ENCODE measurements at places on chromosomes 16 and 17. TPM values are rescaled to one million over a fixed set of nuclear protein-coding genes. Genes with fewer than 3 reads are reported as not detected.

DNA sequence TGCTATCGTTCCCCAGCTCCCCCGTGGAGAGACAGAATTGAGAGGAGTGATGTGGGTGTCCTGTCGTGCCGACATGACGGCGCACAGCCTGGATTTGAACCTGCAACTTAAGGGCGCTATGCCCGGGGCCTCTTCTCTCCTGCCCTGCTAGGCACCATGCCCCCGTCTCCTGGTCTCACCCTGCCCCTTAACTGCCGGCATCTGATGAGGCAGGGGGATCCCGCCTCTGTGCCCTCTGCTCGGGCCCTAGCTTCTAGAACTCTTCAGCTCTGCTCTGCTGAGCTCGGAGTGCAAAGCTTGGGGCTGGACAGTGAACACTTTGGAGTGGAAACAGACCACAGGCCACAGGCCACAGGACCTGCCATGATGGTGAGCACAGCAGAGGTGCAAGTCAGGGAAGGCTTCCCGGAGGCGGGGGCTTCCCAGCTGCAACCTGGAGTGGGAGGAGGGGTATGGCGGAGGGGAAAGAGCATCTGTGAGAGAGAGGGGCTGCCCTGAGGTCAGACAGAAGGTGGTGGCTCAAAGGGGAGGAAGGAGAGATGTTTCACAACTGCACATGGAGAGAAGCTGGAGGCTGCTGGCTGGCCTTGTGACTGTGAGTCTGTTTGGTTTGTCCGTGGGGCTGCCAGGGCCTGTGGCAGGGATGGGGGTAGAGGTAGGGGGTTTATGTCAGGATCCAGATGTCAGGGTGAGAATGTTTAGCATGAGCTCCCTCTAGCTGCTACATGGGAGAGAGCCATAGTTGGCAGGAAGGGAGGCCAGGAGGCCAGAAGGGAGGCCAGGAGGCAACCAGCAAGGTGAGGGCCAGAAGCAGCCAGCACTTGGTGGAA is 107.8 kb downstream of the CRLF3 start:
- peak; percentile 14 for DNase-seq

DNA sequence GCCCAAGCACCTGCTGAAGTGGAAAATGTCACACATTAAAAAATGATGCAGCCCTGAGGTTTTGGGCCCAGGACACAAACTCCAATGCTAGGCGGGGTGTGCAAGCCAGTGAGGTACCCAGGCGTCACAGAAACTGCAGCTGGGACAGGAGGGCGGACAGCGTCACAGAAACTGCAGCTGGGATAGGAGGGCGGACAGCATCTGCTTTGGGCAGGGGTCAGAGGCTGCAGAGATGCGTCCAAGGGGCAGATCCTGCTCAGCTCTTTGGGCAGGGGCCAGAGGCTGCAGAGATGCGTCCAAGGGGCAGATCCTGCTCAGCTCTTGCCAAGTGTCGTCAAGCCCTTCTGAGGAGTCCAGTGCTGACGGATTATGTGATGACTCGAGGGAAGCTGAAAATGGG is 43.9 kb upstream of the RCVRN start:
- DNase-seq: no peak

- DNase-seq: peak; percentile 59
Observed at GRCh38 chr17:8004899-8005298, 2.5 kb downstream of the GUCY2D start.

DNA sequence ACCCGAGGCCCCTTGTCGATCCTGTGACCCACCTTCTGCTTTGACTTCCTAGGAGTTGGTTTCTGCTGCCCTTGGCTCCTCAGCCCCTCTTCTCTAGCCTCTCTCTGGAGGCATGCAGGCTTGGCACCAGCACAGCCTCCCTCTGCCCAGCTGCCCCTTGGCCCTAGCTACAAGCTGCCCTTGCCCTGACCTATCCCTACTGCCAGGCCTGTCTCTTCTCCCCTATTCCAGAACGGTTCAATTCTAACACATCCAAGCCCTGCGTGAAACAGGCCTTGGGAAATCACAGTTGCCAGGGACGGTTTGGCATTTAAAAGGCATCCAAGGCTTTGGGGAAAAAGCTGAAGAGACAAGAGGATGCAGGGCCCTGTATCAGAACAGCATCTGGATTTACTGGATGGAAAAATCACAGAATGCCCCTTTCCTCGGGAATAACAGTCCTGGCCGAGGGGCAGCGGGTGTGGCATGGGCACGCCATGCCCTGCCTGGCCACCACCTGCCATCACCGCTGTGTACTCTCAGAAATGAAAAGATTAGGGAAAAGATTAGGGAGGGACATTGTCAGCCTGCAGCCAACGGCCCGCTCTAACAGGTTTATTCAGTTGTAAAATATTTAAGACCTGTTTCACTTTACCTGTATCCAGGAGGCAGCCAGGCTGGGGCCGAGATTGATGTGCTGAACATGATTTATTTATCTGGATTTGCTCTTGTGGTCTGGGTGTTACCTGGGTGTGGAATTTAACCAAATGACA is 15.8 kb downstream of the RAI1 start:
- DNase-seq: no peak

- DNase-seq: no peak
Observed at GRCh38 chr16:65684230-65684629, 562.4 kb upstream of the CDH11 start.

DNA sequence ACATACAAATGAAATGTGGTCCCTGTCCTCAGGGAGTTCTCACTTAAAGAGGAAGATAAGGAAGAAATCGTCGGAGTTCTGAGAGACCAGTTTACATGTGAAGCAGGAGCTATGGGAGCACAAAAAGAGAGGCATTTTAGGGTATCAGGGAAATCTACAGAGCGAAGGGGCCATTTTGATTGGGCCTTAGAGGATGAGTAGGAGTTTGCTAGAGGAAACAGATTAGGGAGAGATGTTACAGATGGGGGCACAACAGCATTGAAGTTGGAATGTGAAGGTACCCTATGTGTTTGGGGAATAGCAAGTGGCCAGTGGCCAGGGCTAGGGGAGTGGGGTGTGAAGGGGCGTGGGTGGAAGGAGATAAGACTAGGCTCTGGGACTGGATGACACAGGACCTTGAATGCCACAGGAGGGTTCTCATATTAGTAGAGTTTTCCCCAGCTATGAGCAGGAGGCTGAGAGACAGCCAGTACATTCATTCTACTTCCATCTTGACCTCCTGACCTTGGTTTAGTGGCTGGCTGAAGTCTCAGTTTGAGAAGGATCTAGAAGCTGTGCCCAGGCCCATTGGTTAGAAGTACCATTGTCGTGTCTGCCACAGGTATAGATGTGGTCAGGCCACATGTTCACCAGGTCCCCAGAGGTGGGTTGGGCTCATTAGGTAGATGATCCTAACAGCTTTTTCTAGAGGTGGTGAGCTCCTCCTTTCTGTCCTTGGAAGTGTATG is 34.8 kb downstream of the CPNE2 start:
- no peak for DNase-seq

DNA sequence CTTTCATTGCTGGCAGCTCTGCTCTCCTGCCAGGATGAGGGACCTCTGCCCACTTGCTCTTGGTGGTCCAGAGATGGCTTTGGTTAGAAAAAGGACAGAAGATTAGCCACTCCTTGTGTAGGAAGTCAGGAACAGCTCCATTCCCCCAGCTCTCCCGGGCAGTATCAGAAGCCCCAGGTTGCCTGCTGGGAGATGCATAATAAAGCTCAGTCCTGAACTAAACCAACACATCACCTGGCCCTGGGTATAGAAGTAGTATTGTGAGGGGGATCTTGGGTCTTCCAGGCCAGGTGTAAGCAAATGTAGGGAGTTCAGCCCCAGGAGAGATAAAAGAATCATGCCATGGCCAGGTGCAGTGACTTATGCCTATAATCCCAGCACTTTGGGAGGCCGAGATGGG is 52.4 kb downstream of the NEUROD2 start:
- no peak for DNase-seq

- no peak for DNase-seq
Observed at GRCh38 chr17:55414983-55415382, 6.7 kb downstream of the MMD start.

DNA sequence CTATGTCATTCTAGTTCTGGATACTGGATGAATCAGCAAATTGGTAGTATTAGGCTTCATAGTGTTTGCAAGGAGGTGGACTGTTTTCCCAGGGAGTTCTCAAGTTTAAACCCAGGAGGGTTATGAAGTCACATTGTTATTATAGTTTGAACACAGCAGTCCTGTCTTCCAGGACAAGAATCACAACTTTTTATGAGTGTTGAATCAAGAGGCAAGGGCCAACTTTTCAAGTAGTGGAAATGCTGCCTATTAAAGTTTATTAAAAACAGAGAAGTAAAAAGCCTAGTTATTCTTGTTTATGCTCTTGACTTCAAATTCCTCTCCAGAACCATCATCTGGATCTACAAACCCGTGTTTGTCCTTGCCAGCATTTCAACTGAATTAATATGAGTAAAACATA is 86.3 kb upstream of the GOT2 start:
- DNase-seq: no peak

GRCh38 chr17:78501241-78502036 is 75.8 kb downstream of the DNAH17 start:
- no peak for DNase-seq

DNA sequence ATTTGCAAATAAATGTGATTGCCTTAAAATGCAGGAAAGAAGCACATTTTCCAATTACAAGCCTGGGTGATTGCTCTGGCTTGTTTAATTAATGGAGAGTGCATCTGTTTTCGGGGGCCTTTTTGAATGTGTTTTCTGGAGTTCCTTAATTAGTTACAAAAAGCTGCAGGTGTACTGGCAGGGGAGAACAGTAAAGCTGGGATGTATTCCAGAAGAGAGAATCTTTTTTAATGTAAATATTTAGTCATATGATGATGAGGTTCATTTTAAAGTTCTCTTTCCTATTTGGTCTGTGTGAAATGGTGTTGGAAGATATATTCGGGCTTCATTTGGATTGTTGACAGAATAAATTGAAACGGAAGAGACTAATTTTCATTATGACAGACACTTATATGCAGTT is 70.9 kb upstream of the N4BP1 start:
- no peak for DNase-seq

DNA sequence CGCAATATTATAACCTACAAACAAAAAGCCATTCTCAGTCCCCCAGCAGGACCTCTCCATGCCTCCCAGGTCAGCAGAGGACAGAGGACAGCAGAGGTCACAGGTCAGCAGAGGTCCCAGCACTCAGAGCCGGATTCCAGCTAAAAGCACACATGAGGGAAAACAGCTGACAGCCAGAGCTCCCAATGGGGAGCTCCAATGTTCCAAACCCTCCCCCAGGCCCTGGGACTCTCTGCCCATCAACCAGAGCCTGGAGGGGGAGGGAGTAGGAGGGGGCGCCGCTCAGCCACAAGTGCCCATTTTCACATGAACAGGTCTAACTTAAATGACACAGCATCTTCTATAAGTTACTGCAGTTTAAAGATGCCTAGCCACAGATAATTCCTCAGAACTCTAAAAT is 77.5 kb downstream of the ANKRD11 start:
- DNase-seq: no peak

DNA sequence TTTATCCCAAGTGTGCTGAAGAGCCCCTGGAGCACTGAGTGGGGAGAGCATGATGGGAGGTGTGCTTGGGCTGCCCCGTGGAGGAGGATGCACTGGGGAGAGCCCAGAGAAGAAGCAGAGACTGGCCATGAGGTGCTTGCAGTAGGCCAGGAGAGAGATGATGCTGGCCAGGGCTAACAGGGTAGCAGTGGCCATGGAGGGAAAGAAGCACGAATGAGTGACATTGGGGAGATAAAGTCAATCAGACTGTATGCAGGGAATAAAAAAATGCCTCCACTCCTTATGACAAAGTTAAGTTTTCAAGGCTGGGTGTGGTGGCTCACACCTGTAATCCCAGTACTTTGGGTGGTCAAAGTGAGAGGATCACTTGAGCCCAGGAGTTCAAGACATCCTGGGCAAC is 5.4 kb upstream of the TMEM220 start:
- no peak for DNase-seq

DNA sequence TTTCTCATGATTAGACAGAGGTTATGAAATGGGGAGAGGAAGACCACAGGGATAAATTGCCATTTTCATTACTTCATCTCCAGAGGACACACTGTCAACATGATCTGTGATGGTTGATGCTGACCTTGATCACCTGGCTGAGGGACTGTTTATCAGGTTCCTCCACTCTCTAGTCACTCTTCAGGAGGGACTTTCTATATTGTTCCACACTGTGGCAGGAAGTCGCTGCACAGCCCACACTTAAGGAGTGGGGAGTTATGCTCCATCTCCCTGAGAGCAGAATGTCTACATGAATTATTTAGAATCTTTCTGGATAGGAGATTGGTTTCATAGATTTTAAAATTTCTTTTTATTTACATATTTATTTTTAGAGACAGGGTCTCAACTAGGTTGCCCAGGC is 46.7 kb downstream of the CYB5B start:
- no peak for DNase-seq

- no peak for DNase-seq
Observed at GRCh38 chr17:36535669-36536081, 888 bp downstream of the PIGW start.

DNA sequence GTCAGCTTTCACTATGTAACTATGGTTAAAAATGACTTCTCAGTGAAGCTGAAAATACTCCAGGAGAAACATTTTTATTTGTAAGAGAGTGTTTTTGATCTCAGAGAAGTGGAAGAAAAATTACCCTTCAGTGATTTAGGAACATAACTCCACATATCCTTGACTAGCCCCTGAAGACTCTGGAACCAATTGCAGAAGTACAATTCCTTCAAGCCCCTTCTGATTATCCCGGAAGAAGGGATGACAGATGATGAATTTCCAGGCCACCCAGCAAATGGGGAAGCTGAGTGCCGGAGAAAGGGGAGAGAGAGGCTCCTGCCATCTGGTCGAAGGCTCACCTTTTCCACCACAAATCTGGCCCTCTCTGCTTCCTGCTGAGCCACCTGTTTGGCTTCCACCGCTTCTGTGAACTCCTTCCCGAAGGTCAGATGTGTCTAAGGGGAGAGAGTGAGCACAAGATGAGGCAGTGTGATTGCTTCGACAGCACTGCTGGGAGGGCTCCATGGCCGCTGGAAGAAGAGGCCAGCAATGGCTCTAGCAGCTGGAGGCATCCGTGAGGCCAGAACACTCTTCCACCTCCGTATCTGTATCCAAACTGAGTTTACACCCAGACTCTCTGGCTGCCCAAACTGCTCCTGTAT is 8.1 kb downstream of the PHB1 start:
- DNase-seq: no peak

GRCh38 chr17:49845321-49845720 is 2.5 kb downstream of the TAC4 start:
- DNase-seq: no peak

- DNase-seq: no peak
Observed at GRCh38 chr16:85306071-85306792, 194.0 kb upstream of the CIBAR2 start.

GRCh38 chr17:11622492-11622891 is 24.2 kb downstream of the DNAH9 start:
- no peak for DNase-seq

GRCh38 chr16:54954220-54954619 is 23.6 kb downstream of the IRX5 start:
- DNase-seq: no peak

The SDR42E1 gene
- total RNA-seq: 1.6 TPM

The CMC2 gene
- 148 TPM for total RNA-seq

The RAB26 gene
- total RNA-seq: 0.20 TPM

The PCYT2 gene
- total RNA-seq: 45.7 TPM

The NPIPB4 gene
- 3.8 TPM for total RNA-seq

The SLC6A2 gene
- total RNA-seq: not detected

The ALDH3A1 gene
- not detected for total RNA-seq
